ENCODE measurements at places on chromosomes 5 and 9.

DNA sequence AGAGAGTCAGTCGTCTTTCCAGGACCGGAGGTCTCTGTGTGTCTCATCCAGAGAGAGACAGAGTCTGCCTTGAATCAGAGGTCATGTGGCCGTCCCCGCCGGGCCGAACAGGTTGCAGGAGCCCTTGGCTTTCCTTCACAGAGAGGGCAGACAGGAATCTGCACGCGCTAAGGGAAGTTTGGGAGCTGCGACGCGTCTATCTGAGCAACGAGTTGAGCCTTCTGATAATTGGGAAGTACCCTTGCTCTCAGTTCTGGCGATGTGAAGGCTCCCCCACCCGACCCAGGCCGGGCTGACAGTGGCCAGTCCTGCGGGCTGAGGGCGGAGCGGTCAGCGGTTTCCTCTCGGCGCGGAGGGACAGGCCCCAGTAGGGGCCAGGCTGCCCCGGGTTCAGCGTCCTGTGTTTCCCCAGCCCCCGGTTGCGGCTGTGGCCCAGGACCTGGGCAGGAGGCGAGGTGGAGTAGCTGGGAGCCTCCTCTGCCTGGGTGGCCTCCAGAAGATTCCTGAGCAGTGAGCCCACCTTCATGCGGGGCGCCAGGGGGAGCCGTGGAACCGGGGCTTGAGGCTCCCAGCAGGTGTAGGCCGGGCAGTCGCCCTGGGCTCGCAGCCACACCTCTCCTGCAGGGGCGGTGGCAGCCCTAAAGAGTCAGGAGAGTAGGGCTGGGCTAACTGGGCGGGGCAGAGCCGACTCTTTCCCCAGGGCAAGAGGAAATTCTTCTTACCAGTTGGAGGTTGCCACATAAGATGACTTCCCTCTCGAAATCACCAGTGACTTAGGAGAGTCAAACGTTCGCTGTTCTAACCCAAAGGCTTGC, 13.9 kb downstream of the NR2F1 start:
- no peak for DNase-seq

DNA sequence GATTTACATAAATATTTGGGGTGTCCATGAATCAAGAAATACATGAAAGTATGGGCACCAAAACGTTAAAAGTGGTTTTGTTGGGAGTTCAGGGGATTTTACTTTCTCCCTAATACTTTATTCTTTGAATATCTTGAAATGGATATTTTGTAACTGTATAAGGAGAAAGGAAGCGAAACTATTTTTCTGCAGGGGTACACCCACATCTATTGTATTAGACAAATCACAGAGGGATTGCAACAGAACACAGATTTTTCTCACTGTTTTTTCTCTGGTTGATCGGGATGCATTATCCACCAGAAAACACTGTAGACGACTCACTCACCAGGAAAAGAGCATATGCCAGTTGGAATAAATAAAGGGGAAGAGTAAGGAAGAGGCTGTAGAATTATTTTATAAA, 1.2 kb upstream of the RABGAP1 start:
- no peak for DNase-seq

DNA sequence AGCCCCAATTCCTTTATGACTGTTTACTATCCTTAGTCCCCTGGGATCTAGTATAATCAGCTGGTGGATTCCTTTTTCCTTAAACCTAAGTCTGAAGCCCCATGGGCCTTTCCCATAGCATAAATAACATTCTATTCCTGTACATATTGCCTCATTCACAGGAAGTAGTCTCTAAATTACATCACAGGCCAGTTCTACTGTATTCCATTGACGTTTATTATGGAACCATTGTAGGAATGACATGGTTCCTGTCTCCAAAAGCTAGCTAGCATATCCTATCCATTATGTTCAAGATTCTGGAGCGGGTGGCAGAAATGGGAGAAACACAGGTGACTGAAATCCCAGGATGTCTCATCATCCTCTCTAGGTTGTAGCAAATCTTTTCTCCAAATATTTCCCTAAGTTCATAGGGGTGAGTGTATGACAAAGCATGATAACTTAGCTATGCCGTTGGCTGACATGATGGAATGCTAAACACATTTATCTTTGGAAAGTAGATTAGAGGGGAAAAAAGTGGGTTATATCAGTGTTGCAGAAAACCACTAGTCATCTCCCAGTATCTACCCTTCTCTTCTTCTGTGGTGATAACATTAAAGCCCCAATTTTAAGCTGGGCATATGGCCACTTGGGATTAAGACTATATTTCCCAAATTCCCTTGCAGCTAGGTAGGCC, 140.1 kb downstream of the FGF1 start:
- DNase-seq, result no peak

DNA sequence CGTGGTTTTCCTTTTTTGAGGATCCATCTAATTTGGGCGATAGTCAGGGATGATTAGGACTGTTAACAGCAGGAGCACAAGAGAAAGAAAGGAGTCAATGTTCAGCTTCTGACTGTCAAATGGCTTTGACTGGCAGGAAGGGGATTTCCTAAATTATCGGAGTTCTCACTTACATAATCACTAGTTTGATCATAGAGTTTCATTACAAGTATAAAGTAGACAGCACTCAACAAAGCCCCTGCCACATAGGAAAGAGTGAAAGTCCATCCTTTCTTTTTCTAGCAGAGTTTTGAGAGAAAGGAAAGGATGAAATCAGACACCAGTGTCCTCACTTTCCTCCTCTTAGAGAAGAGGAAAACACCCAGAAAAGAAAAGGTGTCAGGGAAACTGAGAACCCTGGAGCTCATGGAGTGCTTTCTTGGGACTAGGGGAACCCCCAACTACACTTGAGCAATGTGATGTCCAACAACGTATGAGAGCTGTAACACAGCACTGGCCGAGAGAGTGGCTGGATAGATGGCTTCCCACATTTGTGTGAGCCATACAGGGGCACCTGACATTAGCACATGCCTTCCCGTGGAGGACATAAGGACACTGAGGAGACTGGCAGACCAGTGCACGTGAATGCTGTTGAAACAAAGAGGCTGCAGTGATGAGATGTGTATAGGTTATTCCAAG, 26.0 kb upstream of the LPAR1 start:
- DNase-seq, result no peak

DNA sequence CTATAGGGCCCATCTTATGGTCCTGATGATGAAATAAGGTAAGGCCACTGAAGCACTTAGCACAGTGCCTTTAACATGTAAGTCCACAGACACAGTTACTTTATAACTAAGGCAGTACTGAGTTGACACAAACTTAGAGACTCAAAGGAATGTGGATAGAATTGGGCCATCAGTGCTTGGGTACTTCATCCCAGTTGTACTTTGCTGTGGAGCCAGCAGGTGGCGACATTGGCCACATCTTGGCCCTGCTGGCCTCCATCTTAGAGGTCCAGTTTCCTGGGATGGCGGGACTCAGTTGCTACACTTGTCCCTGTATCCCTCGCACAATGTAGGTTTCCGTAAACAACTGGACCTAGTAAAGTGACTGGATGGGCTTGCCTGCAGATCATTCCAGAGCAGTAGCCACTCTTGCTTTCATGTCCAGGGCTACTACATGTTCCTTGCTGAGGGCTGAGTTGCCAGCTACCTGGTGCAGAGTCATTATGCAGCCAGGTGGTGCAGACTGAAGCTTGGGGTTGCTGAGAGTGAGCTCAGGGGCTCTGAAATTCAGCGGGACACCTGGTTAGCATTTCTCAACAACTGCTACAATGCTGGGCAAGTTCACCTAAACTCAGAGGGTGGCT, 10.6 kb downstream of the MTAP start:
- peak; percentile 43 for DNase-seq

GRCh38 chr5:7741415-7742065, 109.4 kb downstream of the CFAP90 start:
- no peak for DNase-seq

- DNase-seq, result no peak
Observed at GRCh38 chr9:224026-224425, 9.4 kb downstream of the DOCK8 start.

GRCh38 chr5:59149271-59149670, 566.4 kb downstream of the RAB3C start:
- no peak for DNase-seq

DNA sequence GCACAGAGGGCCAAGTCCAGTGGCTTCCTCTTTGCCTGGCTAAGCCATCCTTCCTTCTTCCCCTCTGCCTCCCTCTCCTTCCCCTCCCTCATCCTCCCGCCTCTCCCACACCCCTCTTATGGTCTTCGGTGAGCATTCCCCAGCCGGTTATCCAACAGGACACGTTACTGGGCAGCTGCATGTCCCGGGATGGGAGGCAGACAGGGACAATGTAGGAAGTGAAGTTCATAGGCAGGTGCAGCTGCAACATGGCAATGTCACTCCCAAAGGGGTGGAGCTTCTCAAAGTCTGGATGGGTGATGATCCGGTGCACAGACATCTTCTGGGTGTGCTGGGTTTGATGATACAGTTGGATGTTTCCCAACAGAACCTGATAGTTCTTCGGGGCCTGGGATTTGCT, 71.4 kb upstream of the SPTLC1 start:
- DNase-seq, result no peak
